ENCODE measurements at places on chromosomes 5 and 9. TPM values are rescaled to one million over a fixed set of nuclear protein-coding genes. Genes with fewer than 3 reads are reported as not detected.

The SH3TC2 gene
- total RNA-seq: not detected

The PRRX2 gene
- total RNA-seq: 0.66 TPM

DNA sequence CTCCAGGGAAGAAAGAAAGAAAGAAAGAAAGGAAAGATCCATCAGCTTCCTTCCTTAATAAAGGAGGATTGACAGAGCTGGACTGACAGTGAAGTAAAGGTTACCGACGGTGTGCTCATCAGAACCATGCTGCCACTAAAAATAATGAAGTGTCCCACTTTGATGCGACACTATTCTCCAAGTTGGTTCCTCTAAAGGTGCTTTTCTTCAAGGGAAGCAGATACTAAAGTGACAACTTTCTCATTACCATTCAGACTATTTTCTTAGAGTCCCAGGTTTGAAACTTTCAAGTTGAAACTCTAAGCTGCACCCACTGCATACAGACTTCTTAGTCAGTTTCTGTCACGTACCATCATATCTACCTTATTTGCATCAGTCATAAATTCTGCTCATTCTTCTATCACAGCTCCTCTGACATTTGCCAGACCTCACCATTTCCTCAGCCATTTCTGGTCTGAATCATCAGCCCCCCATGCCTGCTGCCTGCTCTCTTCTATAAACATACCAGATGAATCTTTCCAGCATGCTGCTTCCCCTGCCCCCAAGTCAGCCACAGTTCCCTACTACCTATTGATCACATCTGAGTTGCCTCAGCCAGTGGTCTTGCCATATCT, 177.6 kb downstream of the DEPDC1B start:
- no peak for DNase-seq

The KLF9 gene
- total RNA-seq: 19.2 TPM

DNA sequence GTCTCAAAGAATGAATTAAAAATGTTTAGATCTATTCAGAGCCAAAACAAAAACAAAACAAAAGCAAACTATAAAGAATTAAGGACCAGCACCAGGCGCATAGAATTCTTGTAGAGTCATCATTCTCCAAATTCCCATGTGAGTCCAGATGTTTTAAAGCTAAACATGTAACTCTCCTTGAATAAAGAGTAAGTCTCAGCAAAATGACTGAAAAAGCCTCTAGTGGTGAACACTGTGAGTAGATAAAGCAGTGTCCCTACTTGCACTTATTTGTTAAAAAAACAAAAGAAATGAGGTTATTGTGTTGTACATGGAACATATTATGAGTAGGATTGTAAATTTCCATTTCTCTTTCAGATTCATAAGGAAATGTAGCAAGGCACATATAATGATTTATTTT, 44.0 kb downstream of the NNT start:
- no peak for DNase-seq

DNA sequence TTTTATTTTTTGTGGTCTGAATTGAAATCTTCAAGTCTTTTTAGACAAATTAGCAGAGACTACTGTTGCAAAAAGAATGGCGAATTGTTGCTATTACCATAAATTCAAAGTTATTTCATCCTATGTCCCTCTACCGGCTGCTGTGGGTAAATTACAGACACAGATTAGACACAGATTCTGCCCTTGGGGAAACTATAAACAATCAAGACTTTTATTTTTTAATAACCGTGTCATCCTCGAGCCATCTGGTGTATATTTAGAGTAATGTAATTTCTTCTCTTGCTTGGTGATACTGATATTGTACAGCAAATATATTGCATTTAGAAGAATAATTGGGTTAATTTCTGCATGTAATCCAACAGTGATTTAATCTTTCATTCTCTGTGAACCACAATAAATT, 228.0 kb upstream of the ADAMTSL1 start:
- no peak for DNase-seq

- no peak for DNase-seq
Measured at GRCh38 chr5:14237317-14238086, 94.4 kb downstream of the TRIO start.

All from CD8-positive, alpha-beta memory T cell (primary cell).